Activated CD4-positive, alpha-beta T cell treated with anti-CD3 and anti-CD28 coated beads, Interleukin-2, amount 10 ng/mL, durations not matched to agents 24 days and 14 days (primary cell): ENCODE measurements at places on chromosomes 11 and 22.

- no peak overlapping the region for H3K4me3 ChIP-seq
- H3K27me3 ChIP-seq: peaks cover 44% of the 10 kb centered on the region
- H3K27ac ChIP-seq: no peak overlapping the region
- peaks cover 2% of the 10 kb centered on the region for H3K36me3 ChIP-seq
Measured at GRCh38 chr22:45863981-45864751, 112.8 kb downstream of the WNT7B start.

DNA sequence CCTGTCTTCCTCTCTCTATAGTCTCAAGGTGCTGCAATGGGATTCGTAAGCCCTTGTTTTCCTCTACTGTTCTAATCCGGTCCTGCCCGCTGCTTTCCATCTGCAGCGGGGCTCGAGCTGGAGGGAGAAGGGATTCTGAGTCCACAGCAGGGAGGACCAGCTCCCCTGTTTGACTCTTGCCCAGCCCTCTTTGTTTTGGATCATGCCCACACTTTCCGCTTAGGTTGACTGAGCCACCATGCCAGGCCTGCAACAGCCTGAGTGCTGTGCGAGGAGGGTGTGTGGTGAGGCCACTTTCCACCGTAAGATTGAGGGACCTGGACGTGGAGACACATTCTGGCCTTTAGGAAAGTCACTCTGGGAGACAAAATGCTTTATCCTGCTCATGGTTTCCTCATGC, 58.3 kb downstream of the CEP164 start:
- no peak overlapping the region for H3K4me3 ChIP-seq
- H3K27ac ChIP-seq: no peak overlapping the region
- H3K27me3 ChIP-seq: no peaks in the 10 kb centered on the region
- peaks cover 1% of the 10 kb centered on the region for H3K4me1 ChIP-seq
- no peak for DNase-seq

GRCh38 chr11:132858223-132858622, 674.1 kb downstream of the OPCML start:
- no peaks in the 10 kb centered on the region for H3K27me3 ChIP-seq
- no peak for DNase-seq
- no peak overlapping the region for H3K27ac ChIP-seq
- no peaks in the 10 kb centered on the region for H3K36me3 ChIP-seq

DNA sequence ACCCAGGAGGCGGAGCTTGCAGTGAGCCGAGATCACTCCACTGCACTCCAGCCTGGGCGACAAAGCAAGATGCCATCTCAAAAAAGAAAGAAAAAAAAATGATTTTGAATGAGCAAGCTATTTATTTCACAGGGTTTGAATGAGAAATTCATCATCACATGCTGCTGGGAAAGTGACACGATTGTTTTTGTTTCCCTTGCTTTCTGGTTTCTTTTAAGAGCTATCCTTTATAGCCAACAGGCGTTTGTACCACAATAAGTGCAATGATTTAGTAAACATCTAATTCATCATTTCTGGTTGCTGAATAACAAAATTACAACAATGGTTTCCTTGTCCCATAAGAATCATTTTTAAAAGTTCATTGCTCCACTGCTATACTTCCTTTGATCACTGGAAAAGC, 129.9 kb downstream of the GUCY1A2 start:
- no peak overlapping the region for H3K4me3 ChIP-seq
- no peaks in the 10 kb centered on the region for H3K36me3 ChIP-seq
- H3K27me3 ChIP-seq: no peaks in the 10 kb centered on the region
- no peak for DNase-seq
- H3K4me1 ChIP-seq: no peaks in the 10 kb centered on the region

GRCh38 chr11:15159085-15159484, 44.4 kb downstream of the INSC start:
- peak; percentile 61 for DNase-seq
- no peaks in the 10 kb centered on the region for H3K4me1 ChIP-seq
- peaks cover 21% of the 10 kb centered on the region for H3K27me3 ChIP-seq
- no peak overlapping the region for H3K4me3 ChIP-seq
- H3K36me3 ChIP-seq: no peaks in the 10 kb centered on the region
- no peak overlapping the region for H3K27ac ChIP-seq

DNA sequence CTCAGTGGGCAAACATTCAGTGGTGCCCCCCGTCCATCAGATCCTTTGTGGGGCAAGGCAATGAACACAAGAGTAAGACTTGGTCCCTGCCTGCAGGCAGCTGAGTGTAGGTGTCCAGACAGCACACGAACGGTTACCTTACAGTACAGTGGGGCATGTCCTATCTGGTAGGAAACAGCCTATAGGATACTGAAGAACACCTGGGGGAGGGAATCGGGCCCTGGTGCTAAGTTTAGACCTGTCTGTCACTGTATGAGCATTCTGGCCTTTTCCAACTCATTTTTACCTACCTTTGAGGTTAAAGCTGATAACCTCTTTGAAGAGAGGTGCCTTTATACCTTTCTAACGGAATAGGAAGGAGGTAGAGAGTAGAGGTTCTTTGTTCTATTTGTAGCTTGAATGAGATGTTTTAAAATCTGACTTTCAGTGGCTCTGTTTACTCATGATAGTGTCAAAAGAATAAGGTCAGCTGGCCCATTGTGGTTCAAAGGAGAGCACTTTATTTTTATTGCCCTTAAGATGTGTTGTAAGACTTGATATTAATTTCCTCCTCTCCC, 8.9 kb downstream of the ZNRF3 start:
- DNase-seq: no peak
- H3K36me3 ChIP-seq: no peaks in the 10 kb centered on the region
- H3K4me3 ChIP-seq: no peak overlapping the region
- peaks cover 57% of the 10 kb centered on the region for H3K27me3 ChIP-seq
- no peak overlapping the region for H3K27ac ChIP-seq

GRCh38 chr11:8671193-8671612, 11.3 kb downstream of the TRIM66 start:
- peaks cover 26% of the 10 kb centered on the region for H3K36me3 ChIP-seq
- H3K27ac ChIP-seq: peak overlapping the region; percentile 48
- H3K27me3 ChIP-seq: no peaks in the 10 kb centered on the region
- H3K4me1 ChIP-seq: peaks cover 12% of the 10 kb centered on the region
- no peak for DNase-seq
- no peak overlapping the region for H3K4me3 ChIP-seq

DNA sequence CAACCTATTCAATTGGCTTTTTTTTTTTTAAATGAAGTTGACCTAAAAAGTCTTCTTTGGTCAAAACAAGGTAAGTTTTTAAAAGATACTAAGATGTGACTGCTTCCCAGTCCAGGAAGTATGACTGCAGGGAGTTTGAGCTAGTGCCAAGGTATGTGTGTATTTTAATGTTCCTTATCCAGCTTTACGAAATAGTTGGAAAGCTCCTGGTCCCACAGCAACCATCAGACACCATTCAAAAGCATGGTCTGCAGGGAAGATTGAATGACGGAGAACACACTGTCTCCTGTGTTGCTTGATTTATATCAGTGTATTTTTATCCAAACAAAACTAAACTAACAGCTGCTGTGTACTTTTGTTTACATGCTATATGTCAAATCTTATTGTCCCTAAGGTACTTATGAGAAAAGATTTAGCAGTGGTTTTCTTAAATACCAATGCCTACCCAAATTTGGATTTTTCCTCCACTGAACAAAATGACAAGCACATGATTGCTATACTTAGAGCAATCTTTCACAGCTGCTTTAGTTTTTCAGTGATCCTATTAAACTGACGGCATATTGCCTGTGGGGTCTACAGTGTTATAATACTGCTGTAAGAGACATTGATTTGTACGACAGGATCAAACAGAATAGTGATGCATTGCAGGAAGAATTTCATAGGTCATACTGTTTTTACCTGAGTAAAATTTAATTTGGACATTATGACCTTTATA, 122.9 kb downstream of the DCDC1 start:
- no peaks in the 10 kb centered on the region for H3K36me3 ChIP-seq
- H3K27ac ChIP-seq: no peak overlapping the region
- H3K4me1 ChIP-seq: no peaks in the 10 kb centered on the region
- DNase-seq: no peak

GRCh38 chr22:24186892-24187670, 5.8 kb downstream of the SUSD2 start:
- no peak overlapping the region for H3K27ac ChIP-seq
- no peaks in the 10 kb centered on the region for H3K36me3 ChIP-seq
- no peaks in the 10 kb centered on the region for H3K27me3 ChIP-seq
- no peak for DNase-seq
- H3K4me3 ChIP-seq: no peak overlapping the region

DNA sequence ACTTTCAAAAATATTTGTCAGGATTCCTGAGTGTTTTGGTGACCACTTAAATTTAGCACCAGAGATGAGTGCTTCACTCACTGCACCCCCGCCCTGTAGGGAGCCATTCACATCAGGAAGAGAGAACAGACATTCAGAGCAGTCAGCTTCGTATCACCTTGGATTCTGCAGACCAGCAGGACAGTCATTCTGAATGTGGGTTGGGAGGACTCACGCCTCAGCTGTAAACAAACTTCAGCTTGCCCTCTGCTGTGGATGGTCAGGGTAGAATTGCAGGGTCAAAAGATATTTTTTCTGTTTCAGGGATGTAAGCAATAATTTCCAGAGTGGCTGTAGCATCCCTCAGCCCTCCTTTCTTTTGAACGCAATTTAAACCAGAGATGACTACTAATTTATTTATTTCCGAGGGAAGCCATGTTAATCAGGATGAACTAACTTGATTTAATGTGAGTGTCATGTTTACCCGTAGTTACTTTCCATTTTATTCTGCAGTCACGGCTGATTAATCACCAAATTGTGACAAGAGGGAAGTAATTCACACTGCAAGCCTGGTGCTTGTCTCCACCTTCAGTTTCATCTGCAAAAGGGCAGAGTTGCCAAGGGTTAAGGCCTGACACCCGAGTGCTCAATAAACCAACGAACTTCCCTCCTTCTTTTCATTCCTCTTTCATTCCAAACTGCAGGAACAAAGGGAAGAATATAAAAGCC, 174.2 kb upstream of the DDI1 start:
- DNase-seq: no peak
- no peaks in the 10 kb centered on the region for H3K36me3 ChIP-seq
- no peaks in the 10 kb centered on the region for H3K27me3 ChIP-seq
- no peak overlapping the region for H3K27ac ChIP-seq
- no peaks in the 10 kb centered on the region for H3K4me1 ChIP-seq
- no peak overlapping the region for H3K4me3 ChIP-seq

GRCh38 chr22:20028855-20029549, 8.1 kb downstream of the TANGO2 start:
- no peak overlapping the region for H3K27ac ChIP-seq
- H3K27me3 ChIP-seq: no peaks in the 10 kb centered on the region
- H3K36me3 ChIP-seq: peaks cover 3% of the 10 kb centered on the region
- no peak for DNase-seq
- H3K4me3 ChIP-seq: no peak overlapping the region

GRCh38 chr11:6927030-6927617, 898 bp downstream of the ZNF215 start:
- H3K4me1 ChIP-seq: peaks cover 25% of the 10 kb centered on the region
- no peak overlapping the region for H3K27ac ChIP-seq
- H3K36me3 ChIP-seq: no peaks in the 10 kb centered on the region
- peak; percentile 49 for DNase-seq

DNA sequence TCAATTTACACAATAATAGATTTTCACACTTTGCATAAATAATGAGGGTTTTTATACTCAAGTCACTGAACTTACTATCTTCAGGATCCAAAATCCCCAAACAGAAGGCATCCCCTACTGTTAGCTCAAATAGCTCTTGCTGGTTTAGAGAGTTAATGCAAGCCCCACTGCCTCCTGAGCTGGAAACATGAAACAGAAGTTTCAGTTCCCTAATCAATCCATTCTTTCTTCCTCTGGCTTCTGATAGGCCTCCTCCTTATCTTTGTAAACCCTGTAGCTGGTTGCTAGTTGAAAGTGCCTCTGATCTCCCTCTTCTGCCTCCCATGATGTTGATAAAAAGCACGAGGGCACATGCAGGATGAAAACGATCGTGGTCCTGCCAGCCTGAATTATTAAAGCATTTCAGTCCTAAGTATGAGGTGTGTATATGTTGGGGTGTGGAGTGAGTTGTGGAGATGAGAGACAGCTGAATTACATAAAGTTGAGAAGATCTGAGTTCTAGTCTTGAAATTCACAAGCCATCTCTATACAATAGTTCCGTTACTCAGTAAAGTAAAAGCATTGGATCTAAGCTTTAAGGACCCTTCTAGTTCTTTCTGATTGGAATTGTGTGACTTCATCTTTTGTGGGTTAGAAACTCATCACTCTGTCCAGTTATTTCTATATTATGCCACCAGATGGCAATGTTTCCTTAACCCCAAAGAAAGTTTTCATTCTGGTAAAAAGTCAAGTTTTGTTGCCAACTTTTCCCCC, 35.0 kb upstream of the EHF start:
- H3K4me1 ChIP-seq: no peaks in the 10 kb centered on the region
- DNase-seq: peak; percentile 57
- H3K36me3 ChIP-seq: no peaks in the 10 kb centered on the region
- H3K4me3 ChIP-seq: no peak overlapping the region
- H3K27ac ChIP-seq: no peak overlapping the region

DNA sequence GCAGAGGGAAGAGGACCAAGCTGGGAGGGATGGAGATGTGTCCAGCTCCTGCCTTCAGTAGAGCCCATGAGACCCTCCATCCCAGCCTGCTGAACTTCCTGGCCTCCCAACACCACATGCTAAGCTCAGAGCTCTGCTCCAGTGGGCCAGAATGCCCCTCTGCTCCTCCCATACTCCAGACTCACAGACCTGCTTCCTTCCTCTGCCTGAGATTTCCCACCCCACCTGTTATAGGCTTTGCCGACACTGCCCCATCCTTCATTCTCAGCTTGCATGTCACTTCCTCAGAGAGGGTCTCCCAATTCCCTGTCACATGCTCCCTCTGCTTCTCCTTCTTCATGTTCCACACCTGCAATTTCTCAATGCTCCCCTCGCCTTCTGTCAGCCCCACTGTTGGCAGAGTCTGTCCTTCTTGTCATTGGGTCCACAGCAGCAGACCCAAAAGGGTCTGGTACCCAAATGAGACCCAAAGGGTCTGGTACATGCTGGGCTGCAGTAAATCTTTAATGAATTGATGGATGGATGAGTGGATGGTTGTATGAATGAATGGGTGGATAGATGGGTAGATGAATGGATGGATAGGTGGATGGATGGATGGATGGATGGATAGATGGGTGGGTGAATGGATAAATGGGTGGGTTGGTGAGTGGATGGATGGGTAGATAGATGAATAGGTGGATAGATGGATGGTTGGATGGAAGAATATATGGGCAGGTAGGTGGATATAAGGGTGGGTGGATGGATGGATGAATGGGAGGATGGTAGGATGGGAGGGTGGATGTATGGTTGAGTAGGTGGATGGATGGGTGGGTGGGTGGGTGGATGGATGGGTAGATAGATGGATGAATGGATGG, 105.3 kb upstream of the FGF3 start:
- no peak overlapping the region for H3K27ac ChIP-seq
- no peak overlapping the region for H3K4me3 ChIP-seq
- DNase-seq: no peak
- peaks cover 33% of the 10 kb centered on the region for H3K27me3 ChIP-seq

DNA sequence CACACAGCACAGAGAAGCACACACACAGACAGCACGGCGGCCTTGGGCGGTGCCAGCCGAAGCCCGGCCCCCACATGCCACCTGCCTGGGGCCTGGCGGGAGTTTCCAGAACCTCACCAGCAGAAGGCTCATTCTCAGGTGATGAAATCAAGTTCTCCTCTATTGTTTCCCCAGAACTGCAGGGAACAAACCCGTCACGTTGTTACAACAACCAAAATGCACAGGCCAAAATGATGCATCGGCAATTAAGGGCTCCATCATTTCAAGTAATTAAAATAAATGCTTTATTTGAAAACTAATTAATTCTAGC, 30.8 kb downstream of the GNB1L start:
- no peaks in the 10 kb centered on the region for H3K4me1 ChIP-seq
- no peak overlapping the region for H3K4me3 ChIP-seq
- no peak overlapping the region for H3K27ac ChIP-seq
- DNase-seq: no peak
- no peaks in the 10 kb centered on the region for H3K36me3 ChIP-seq
- no peaks in the 10 kb centered on the region for H3K27me3 ChIP-seq
